ENCODE measurements at places on chromosomes 7 and 10.

DNA sequence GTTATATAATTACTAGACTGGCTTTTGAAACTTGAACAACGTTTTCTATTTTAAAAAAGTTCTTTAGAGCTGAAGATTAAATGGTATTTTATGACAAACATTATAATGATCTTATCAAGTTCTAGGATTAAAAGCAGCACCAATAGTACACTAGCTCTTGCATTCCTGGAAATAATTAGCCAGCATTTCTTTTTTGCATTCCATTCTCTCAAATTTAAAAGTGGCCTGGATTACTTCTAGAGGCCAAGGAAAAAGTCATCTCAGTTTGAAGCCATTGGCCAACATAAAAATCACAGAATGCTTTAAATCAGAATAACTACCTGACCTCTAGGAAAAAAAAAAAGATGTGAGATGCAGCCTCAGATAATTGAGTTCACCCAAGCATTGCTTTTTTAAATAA, 1326.4 kb upstream of the SORCS1 start:
- DNase-seq = no peak

GRCh38 chr7:131293018-131293417, 34.7 kb upstream of the MKLN1 start:
- no peak for DNase-seq

- DNase-seq = no peak
These were observed 1042.1 kb downstream of the TYW1 start for GRCh38 chr7:68038621-68039314.

DNA sequence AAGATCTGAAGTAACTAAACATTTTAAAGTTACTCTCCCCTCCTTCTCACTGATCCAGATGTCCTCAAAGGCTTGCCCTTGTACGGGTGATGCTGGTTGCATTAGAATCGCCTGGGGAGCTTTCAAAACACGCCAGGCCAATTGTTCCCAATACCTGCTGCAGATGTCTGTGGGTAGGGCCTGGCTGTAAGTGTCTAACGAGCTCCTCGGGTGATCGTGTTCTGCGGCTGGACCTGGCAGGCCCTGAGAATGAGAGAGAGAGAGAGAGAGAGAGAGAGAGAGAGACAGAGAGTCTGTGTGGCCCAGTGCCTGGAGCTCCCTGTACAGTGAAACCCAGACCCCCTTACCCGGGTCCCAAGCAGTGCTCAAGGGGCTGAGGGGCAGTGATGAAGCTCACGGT, 8.4 kb downstream of the COL13A1 start:
- no peak for DNase-seq

DNA sequence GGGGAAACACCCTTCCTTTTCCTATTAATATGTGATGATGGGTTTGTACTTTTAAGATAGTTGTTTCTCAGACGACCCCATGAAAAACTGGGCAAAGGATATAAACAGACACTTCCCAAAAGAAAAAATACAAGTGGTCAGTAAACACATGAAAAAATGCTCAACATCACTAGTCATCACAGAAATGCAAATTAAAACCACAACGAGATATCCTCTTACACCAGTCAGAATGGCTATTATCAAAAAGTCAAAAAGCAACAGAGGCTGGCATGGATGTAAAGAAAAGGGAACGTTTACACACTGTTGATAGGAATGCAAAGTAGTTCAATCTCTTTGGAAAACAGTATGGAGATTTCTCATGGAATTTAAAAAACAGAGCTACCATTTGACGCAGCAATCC, 111.4 kb upstream of the ZEB1 start:
- no peak for DNase-seq

All from HAP-1 (cell line).